ENCODE measurements at places on chromosomes 2 and 18. TPM values are rescaled to one million over a fixed set of nuclear protein-coding genes. Genes with fewer than 3 reads are reported as not detected.

RGPD3 gene
- 0.38 TPM for total RNA-seq

ASAP2 gene
- total RNA-seq: 72.8 TPM

TMEM163 gene
- total RNA-seq: 0.67 TPM

CCDC74A gene
- 5.9 TPM for total RNA-seq

RHOB gene
- 994 TPM for total RNA-seq

UGT1A7 gene
- not detected for total RNA-seq

GDF7 gene
- total RNA-seq: 11.8 TPM

NEU4 gene
- total RNA-seq: not detected

CCDC150 gene
- total RNA-seq: 6.2 TPM

ASB18 gene
- not detected for total RNA-seq

CTAGE1 gene
- total RNA-seq: not detected

SLC4A3 gene
- 0.10 TPM for total RNA-seq

Data from vein endothelial cell (primary cell).